ENCODE measurements at places on chromosomes 16 and 17. TPM values are rescaled to one million over a fixed set of nuclear protein-coding genes. Genes with fewer than 3 reads are reported as not detected.

The FOXF1 gene
- 1.7 TPM for total RNA-seq

DNA sequence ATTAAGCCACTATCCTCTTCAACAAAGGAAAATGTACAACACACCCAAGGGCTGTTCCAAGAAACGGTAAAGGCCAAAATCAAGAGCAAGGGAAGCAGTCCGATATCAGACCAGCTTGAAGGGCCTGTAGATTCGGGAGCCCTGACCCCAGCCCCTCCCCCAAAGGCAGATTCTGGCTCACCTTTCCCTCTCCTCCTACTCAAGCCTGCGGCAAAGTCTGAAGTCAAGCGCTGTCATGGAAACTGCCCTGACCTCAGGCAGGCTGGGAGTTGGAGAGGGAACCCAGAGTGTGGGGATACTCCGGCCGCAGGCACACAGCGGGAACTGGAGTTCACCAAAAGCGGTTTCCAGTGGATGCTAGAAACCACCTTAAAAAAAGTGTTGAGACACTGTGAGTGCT lies 1.8 kb downstream of the ALYREF start:
- no peak for DNase-seq

- no peak for DNase-seq
Observed at GRCh38 chr17:51869387-51869786, 289.1 kb downstream of the CA10 start.

- DNase-seq, result no peak
Observed at GRCh38 chr16:47987136-47987535, 168.7 kb downstream of the ABCC12 start.

- no peak for DNase-seq
Observed at GRCh38 chr17:31296142-31296541, 897 bp downstream of the OMG start.

- no peak for DNase-seq
Observed at GRCh38 chr16:825341-826061, 25.0 kb upstream of the GNG13 start.

Data from left lobe of liver (tissue), 2 donors.